ENCODE measurements at places on chromosomes 12 and 14.
A peak's percentile ranks its signal among the peaks of the same experiment; 100 is the strongest.

DNA sequence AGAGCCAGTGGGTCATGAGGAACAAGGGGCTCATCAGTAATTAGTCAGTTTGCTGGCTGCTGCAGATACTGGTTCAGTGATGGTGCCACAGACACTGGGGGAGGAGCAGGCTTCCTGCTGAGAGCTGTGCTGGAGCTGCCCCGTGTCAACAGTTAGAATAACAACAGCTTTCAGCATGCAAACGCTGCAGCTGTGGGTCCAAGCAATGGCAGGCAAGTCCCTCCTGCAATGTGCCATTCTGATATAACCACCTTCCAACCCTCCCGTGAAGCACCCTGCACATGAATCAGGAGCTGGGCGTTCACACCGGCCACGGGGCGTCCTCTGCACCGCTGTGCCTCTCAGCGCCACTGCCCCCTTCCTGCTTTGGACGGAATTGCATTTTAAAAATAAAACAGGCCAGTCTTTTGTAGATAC is 258.4 kb upstream of the SFSWAP start:
- DNase-seq, result no peak

- no peak for DNase-seq
Observed at GRCh38 chr12:114868995-114869834, 185.2 kb upstream of the TBX3 start.

GRCh38 chr12:27580561-27581330 is 56.7 kb downstream of the PPFIBP1 start:
- DNase-seq, result no peak

GRCh38 chr14:67423424-67423823 is 11.5 kb upstream of the PLEK2 start:
- DNase-seq, result no peak

DNA sequence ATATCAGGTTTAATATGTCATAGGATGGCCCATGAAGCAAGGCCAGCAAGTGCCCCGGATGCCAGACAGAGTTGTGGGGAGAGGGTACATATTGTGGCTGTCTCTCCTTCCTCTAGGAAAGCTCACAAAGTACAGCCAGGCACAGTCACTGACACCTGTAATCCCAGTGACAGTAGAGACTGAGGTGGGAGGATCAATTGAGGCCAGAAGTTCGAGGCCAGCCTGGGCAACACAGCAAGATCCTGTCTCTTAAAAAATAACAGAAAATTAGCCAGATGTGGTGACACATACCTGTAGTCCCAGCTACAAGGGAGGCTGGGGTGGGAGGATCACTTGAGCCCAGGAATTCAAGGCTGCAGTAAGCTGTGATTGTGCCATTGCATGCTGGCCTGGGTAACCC is 32.1 kb downstream of the SLC7A8 start:
- DNase-seq, result no peak

- DNase-seq, result peak; percentile 17
Observed at GRCh38 chr12:9742661-9743060, 9.8 kb upstream of the CLECL1 start.

- DNase-seq, result no peak
Observed at GRCh38 chr12:43807386-43807785, 1.3 kb upstream of the TWF1 start.

GRCh38 chr12:76180401-76181277 is 96.2 kb upstream of the NAP1L1 start:
- DNase-seq, result no peak

- DNase-seq, result no peak
Observed at GRCh38 chr14:93037351-93037750, 78.4 kb downstream of the ITPK1 start.

DNA sequence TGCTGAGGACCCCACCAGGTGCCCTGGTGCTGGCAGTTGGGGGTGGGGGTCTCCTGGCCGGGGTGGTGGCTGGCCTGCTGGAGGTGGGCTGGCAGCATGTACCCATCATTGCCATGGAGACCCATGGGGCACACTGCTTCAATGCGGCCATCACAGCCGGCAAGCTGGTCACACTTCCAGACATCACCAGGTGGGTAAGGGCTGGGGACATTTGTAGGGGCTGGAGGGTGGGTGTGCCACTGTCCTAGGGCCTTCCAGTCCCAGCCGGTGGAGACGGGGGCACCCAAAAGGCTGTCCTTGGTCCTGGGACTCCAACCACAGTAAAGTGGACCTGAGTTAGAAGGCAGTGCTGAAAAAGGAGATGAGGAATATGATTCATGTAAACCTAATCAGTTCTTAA is 13.2 kb downstream of the SDSL start:
- DNase-seq, result no peak

DNA sequence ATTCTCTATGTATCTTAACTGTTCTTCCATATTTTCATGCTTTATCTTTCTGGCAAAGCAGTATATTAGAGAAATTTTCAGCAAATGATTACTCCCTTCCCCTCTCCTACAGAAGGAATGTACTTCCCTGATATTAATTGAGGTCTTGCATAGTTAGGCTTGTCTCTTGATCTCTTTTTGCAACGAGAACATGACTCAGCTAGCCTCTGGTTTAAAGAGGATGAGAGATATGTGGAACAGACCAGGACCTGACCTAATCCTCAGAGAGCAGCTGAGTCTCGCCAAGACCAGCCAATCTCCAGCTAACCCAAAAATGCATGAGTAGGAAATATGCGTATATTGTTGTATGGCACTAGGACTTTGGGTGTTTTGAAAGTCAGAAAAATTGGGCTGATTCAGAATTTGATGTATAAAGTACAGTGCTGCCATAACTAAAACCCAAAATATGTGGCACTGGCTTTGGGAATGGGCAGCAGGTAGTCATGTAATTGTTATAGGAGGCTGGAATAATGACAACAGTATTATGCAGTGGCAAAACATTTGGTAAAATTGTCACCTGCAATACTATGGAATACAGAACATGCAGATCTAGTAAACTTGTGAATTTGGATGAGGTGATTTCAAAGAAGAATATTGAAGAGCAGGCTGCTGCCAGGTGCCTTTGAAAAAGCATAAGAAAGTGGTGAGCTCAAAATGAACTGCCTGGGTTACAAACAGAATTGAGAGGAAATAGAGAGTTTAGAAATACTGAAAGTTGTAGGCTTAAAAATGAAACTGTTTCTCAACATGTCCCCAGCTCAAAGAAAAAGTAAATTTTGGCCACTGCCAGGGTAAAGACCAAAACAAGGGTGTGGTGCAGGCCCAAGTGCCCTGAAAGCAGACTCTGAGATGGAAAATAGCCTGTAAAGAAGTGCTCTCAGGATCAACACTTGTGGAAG is 9.3 kb upstream of the USP15 start:
- DNase-seq, result no peak

- DNase-seq, result no peak
Observed at GRCh38 chr14:79540394-79540793, 670.9 kb downstream of the DIO2 start.

- DNase-seq, result no peak
Observed at GRCh38 chr14:25308244-25308643, 258.3 kb upstream of the STXBP6 start.

GRCh38 chr14:24437020-24437735 is 5.4 kb downstream of the SDR39U1 start:
- no peak for DNase-seq

GRCh38 chr14:100860556-100861187 is 34.8 kb downstream of the MEG3 start:
- DNase-seq, result no peak

DNA sequence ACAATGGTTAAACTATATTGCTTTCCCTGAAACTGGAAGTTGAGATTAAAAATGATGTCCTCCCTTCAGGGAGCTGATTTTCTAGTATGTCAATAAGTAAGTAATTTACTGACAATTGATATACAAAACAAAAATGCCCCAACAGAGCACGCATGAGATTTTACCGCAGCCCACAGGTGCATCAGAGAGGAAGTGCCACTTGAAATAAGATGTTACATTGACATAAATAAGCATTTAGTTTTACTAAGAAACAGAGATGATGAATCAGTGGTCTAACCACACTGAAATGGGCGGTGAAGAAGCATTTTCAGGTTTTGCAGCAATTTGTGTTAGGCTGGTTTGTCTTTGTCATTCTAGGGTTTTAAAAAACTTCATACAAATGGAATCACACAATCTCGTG is 8.8 kb upstream of the CLECL1 start:
- DNase-seq, result peak; percentile 57

DNA sequence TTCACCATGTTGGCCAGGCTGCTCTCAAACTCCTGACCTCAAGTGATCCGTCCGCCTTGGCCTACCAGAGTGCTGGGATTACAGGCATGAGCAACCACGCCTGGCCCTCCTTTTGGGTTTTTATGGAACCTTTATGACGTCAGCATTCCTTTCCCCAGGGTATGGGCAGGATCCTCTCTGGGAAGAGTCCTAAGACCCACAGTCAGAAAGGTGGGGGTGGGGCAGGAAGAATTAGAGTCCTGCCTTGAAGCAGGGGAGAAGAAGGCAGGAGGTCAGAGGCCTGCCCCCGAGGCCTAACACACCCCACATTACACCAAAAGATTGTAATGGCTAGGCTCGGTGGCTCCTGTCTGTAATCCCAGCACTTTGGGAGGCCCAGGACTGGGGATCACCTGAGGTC is 30.8 kb upstream of the CDK17 start:
- DNase-seq, result no peak

- DNase-seq, result no peak
Observed at GRCh38 chr14:91244501-91244901, at the start of gene GPR68. Gene GPR68 (minus strand): TSS chr14:91244704. CDS start chr14:91235050, 9,654 bp downstream.

DNA sequence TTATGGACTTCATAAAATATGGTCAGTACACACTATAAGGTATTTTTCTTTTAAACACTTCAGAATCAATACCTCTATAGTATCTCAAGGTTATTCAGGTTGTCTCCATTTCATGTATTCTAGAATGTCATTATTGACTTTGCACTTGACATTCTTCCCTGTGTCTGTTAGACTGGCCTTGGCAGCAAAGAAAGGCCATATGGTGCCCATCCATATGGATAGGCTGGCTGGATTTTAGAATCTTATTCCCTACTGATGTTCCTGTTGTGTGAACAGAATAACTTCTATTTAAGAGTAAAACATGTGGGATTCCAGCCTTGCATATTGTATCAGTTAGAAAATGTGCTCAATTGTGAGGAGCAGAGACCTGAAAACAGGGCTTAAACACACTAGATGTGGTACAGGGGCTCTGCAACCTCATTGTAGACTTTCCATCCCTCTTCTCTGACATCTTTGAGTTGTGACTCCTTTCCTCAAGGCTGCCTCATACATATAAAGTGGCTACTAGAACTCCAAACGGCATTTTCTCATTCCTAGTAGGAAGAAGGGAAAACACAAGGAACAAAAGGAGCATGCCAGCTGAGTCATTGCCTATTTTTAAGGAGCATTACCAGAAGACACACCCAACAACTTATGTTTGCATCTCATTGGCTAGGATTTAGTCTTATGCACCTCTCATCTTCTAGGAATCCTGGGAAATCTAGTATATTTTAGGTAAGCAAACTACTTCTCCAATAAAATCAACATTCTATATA is 221.2 kb upstream of the TMPO start:
- DNase-seq, result no peak

DNA sequence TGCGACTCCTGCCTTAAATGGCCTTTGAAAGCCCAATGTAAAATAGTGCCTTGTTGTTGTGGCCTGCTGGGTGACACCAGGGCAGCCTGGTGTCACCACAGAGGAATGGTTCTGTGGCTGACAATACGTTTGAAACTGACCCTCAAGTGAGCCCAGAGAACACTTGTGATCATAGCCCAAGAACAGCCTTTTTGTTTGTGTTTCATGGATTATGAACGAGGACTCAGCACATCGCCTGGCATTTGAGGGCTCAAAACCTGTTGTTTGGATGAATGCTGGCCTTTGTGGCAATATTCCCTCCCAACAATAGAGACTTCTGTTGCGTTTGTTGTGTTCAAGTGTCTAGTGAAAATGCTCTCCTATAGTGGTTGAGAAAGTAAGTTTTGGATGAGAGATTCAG is 48.5 kb downstream of the TSPAN9 start:
- no peak for DNase-seq

DNA sequence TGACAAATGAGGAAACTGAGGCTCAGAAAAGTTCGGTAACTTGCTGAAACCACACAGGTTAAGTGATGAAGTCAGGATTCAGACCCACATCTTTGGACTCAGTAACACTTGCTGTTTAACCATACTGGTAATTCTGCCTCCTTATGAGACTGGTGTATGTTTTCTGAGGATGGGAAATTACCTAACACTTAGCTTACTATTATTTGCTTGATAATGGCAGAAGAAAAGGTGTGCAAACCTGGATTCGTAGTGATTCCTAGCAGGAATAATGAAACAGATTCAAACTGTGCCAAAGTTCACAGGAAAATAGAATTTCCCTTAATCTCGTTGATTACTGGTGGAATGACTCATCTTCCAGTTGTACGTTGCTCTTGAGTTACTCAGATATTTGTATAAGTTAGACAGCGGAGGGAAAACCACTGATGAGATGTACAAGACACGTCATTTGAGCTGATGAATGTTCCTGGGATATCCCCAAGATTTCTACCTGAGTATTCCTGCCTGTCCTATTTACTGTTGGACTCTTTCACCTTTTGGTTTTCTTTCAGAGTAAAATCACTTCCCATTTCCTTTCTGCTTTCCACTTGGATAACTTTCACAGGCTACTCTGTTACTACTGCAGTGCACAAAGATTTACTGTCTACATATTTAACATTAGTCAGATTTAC is 37.5 kb downstream of the PRORP start:
- no peak for DNase-seq

DNA sequence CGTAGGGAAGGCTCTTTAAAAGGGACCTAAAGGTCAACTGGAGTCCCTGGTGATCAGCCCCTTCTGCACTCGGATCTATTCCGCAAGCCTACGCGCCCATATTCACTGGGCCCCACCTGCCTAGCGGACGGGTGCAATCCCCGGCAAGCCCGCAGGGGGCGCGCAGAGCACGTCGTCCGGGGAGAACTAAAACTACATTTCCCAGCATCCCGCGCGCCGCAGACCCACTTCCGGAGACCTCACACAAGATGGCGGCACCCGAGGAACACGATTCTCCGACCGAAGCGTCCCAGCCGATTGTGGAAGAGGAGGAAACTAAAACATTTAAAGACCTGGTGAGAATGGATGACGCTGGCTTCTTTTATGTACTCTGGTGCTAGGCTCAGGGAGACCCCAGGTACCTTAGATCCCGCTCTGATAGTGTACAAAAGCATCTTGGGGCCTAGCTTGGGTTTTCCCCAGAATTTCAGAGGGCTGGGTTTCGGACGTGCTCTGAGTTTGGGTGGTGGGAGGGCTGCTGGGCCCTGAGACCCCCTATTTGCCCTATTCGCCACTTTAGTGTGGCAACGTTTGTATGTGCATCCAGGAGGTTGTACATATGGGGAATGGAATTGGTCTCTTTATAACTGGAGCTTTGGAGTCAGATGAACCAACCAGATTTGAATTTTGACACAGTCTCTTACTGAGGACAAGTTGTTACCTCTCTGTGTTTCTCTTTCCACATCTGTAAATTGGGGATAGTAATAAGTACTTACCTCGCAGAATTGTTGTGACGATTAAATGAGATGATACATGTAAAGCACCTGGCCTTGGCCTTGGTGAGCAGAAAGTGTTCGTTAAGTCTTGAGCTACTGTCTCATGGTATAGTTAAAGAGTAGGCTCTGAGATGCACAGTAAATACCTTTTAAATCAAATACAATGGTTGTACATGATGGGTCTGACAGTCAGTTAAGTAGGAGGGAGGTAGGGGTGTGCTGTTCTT is at the start of gene DDX47:
Gene DDX47 (plus strand): TSS at position 227 of the 982 bp plus-strand sequence. CDS start 22 bp downstream, at position 249.
- peak; percentile 99 for DNase-seq

GRCh38 chr14:96851694-96852381 is 54.7 kb downstream of the VRK1 start:
- DNase-seq, result no peak

GRCh38 chr12:75816897-75817296 is 214.7 kb downstream of the PHLDA1 start:
- DNase-seq, result no peak

Measured in T-helper 9 cell (primary cell).